ENCODE measurements at places on chromosomes 12 and 14.

GRCh38 chr12:130008241-130008640 is 104.4 kb upstream of the TMEM132D start:
- no peak for DNase-seq

GRCh38 chr12:13097491-13098011 is 5.9 kb downstream of the GSG1 start:
- no peak for DNase-seq

GRCh38 chr14:29664515-29664914 is 263.1 kb downstream of the PRKD1 start:
- no peak for DNase-seq

- no peak for DNase-seq
Measured at GRCh38 chr12:28884904-28885679, 264.0 kb upstream of the FAR2 start.

- no peak for DNase-seq
Measured at GRCh38 chr12:69274861-69275260, 35.5 kb downstream of the CPSF6 start.

GRCh38 chr14:59328454-59328853 is 136.7 kb downstream of the GPR135 start:
- no peak for DNase-seq

- DNase-seq: no peak
Measured at GRCh38 chr12:122333142-122334087, 67.1 kb upstream of the VPS33A start.

- no peak for DNase-seq
Measured at GRCh38 chr14:54533100-54533499, 23.4 kb downstream of the CGRRF1 start.

GRCh38 chr14:47949006-47949405 is 273.6 kb upstream of the MDGA2 start:
- DNase-seq: no peak

DNA sequence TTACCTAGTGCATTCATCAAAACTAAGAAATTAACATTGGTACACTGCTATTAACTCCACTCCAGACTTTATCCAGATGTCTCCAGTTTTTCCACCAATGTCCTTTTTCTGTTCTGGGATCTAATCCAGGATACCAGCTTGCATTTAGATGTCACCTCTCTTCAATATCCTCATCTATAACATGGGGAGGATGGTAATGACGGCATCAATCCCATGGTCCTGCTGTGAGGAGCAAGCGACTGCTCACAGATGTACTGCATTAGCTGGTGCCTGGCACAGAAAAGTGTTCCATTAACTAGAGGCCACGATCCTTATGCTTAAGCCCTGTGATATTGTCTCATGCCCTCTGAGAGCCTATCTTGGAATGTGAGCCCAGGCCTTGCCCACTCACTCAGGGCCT is 53.8 kb downstream of the CALM1 start:
- DNase-seq: no peak

- DNase-seq: peak; percentile 45
Measured at GRCh38 chr12:42332301-42333285, 6.6 kb downstream of the PPHLN1 start.

- peak; percentile 52 for DNase-seq
Measured at GRCh38 chr14:23182372-23183157, 895 bp downstream of the SLC7A8 start.

DNA sequence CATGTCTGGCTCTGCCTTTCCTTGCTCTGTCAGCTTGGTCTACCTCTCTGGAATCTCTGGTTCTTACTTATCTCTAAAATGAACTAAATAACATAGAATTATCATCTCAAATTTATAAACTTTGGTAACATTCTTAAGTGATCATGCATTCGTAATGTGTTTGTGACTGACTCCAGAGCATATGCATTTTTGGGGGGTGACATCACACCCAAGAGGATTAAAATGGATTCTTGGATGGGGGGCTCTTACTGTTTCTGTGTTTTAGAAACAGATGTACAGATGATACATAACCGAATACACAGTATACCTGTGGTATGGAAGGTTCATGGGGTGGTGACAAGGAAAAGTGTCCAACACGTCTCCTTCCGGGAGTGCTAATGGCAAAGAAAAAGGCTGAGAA is 1162.1 kb downstream of the VRK1 start:
- DNase-seq: no peak

GRCh38 chr12:100956311-100956852 is 161.8 kb downstream of the ANO4 start:
- DNase-seq: no peak

DNA sequence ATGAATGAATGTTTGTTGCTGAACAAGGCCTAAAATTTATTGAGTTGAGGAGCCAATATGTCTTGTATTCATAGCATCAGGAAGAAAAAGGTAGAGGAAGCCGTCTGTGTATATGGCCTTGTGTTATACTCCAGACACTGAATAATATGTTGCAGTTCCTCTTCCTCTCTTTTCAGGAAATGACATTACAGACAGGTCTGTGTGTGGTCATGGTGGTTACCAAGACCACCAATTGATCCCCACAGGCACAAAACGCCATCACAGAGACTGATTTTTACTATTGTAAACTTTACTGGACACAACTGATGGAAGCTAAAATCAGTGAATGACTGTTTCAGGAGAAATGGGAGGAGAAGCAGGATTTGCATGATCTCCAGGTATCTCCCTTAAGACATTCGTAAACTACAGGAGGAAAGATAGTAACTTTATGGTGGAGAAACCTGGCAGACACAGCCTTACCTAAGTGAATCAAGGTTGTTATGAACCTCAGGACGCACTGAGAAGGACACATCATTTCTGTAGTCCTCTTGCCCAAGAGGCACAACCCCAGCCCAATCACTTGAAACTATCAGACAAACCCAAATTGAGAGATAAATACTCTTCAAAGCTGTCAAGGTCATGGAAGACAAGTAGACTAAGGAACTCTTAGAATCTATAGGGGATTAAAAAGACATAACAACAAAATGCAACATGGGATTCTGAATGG is 334.1 kb upstream of the RGS6 start:
- DNase-seq: no peak

DNA sequence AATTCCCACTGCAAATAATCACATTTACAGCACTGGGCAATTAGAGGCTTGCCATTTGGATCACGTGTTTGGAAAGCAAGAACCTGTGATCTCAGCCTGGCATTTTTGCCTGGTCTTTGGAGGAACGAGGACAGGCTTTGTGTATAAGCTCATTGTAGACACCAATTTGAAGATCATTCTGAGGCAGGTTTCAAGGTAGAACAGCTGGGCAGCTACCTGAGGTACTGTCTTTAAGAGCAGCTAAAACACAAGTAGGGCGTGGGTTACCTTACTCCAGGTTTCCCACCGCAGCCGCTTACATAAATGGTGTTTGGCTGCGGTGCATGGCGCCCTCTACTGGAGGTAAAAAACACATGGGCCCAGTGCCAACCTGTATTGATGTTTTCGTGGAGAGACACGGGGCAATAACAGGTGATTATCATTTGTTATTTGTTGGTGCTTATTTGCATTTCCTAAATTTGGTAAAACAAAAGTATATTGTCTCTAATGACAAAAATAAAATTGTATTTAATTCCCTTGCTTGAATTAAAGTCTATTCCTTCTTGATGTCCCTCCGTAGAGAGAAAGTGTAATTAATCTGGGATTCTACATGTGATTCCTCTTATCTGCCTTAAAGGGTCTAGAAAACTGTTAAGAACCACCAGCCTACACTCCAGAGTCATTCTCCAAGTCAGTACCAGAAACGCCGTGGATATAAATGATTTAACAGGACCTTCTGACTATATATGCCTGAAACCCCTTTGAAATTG is 69.7 kb downstream of the SVOP start:
- DNase-seq: peak; percentile 75

- DNase-seq: no peak
Measured at GRCh38 chr12:112543751-112544150, 125.0 kb downstream of the PTPN11 start.

GRCh38 chr12:115872212-115872611 is 405.3 kb downstream of the MED13L start:
- DNase-seq: no peak

GRCh38 chr12:7339675-7340074 is 35.8 kb downstream of the ACSM4 start:
- DNase-seq: no peak

DNA sequence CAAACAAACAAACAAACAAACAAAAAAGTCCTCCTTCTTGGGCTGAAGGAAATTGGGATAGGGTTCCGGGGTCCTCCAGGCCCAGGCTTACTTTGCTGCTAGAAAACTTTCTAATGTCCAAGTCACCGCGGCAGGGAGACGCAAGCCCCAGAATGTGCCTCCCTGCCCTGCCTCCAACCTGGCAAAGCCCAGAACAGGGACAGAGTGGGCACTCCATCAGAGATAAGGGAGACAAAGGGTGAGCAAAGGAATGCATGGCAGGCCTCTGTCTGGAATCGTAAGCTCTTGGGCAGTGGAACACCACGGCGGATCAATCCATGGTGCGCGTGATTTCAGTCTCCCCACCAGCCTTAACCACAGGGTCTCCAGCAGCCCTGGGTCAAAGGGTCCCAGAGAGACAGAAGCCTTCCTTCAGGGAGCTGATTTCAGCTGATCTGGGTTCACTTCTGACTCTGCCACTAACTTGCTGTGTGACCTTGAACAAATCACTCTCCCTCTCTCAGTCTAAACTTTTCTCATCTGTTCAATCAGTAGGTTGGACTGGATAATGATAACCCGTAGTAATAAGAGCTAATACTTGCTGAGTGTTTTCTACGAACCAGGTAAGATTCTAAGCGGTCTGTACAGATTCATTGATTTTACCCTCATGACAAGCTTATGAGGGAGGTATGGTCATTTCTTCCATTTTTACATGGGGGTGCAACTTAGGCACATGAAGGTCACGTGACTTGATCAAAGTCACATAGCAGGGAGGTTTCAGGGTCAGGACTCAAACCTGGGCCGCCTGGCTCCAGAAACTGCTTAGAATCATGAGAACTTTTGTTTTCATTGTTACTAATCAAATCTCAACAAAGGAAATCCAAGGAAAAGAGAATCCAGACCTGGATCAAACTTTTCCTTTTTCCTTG is 12.7 kb downstream of the RILPL1 start:
- no peak for DNase-seq

- no peak for DNase-seq
Measured at GRCh38 chr14:64463195-64463594, 2.1 kb upstream of the AKAP5 start.

- DNase-seq: no peak
Measured at GRCh38 chr12:53770281-53770680, 18.5 kb upstream of the CISTR start.

DNA sequence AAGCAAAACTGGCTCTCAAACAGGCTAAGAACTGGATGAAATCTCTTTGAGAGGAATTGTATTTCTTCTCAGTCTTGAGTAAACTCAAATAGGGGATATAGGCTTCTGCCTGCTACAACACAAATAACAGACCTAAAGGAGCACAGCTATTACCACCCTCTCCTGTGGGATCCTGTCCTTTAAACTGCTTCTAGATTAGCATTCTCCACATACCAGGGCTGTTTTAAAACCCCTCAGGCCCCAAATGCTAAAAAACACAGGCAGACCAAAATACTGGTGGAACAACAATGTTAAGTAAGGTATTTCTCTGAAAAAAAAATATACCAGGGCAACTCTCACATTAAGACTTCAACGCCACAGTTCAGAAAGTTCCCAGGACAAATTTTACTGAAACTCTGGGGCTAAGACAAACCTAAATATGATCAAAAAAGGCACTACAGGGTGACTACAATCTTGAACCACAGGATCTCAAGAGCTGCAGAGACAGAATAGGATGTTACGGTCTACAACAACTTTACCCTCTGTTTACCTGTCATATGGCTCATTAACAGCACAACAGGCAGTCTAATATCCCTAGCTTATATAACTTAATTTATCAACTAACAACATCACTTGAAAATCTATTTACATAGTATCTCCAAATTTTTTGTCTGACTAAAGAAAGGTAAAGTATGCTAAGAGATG is 7.2 kb downstream of the CPNE8 start:
- no peak for DNase-seq

- no peak for DNase-seq
Measured at GRCh38 chr12:102685841-102686240, 205.5 kb upstream of the IGF1 start.

DNA sequence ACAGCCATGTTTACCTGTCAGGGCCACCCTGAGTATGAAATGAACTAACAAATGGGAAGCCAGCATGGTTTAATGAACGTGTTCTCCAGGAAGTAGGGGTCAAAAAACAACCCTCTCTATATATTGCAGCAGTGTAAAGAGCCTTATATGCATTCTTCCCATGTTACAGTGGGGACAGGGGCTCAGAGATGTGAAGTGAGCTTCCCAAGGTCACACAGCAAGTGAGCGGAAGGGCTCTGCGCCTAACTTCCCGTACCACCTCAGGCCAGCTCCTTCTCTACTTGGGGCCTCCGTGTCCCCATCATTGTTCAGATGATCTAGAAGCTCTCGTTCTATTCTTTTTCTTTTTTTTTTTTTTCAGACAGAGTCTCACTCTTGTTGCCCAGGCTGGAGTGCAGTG is 105.1 kb upstream of the MAP1LC3B2 start:
- DNase-seq: no peak

All from CD4-positive, alpha-beta T cell treated with Interleukin-6 for 4 hours (primary cell).